Thyroid gland (tissue), 4 donors: ENCODE measurements at places on chromosomes 16 and 17. TPM values are rescaled to one million over a fixed set of nuclear protein-coding genes. Genes with fewer than 3 reads are reported as not detected.

ICAM2 gene
- total RNA-seq, result 20.3 TPM

FBRS gene
- total RNA-seq, result 43.2 TPM

KRT28 gene
- total RNA-seq, result not detected

ARHGAP23 gene
- 15.8 TPM for total RNA-seq
